ENCODE measurements at places on chromosomes 2 and 18. TPM values are rescaled to one million over a fixed set of nuclear protein-coding genes. Genes with fewer than 3 reads are reported as not detected.

DNA sequence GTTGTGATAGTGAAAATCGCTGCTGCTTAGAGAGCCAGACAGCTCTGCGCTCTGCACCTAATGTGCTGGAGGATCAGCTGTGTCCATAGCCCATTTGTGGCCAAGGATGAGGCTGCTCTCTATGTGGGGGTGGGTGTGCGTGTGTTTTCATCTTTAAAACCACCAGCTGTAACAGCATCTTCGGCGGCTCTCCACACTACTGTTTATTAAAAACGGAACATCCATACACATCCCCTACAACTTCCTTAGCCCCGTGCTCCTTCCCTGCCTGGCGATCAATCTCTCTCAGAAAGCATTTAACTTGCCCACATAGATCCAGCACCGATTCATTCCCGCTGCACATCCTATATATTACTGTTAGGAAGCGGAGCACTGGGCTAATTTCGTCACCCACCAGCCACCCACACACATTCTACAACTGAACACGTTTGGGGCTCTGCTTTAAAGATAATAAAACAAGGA lies 1.6 kb downstream of the CELF4 start:
- no peak overlapping the region for H3K4me3 ChIP-seq
- DNase-seq = no peak
- peaks cover 60% of the 10 kb centered on the region for H3K27me3 ChIP-seq
- H3K27ac ChIP-seq = no peak overlapping the region
- H3K36me3 ChIP-seq = no peaks in the 10 kb centered on the region

DNA sequence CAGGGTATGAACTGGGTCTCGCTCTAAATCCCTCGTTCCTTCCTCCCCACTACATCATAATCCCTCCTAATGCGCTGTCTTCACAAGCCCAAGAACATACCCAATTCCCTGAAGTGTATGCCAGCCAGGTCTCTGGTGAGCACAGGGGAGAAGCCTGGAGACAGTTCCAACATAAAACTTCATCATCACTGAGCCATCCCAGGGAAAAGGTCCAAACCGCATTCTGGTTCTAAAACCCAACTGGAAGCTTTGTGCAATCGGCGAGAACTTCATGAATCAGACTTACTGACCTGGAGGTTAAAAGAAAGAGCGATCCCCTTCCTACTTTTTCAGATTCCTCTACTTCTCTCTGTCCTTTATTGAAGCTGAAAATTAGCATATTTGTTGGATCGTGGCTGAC lies 132.7 kb downstream of the ALPK2 start:
- H3K27me3 ChIP-seq = no peaks in the 10 kb centered on the region
- peak; percentile 1 for DNase-seq
- H3K27ac ChIP-seq = no peak overlapping the region

GRCh38 chr18:5582849-5583681 lies 39.3 kb upstream of the EPB41L3 start:
- peak overlapping the region; percentile 20 for H3K27ac ChIP-seq
- H3K27me3 ChIP-seq = no peaks in the 10 kb centered on the region
- H3K36me3 ChIP-seq = no peaks in the 10 kb centered on the region
- H3K4me1 ChIP-seq = peaks cover 9% of the 10 kb centered on the region
- H3K4me3 ChIP-seq = no peak overlapping the region

Gene TBR1
- total RNA-seq = not detected

DNA sequence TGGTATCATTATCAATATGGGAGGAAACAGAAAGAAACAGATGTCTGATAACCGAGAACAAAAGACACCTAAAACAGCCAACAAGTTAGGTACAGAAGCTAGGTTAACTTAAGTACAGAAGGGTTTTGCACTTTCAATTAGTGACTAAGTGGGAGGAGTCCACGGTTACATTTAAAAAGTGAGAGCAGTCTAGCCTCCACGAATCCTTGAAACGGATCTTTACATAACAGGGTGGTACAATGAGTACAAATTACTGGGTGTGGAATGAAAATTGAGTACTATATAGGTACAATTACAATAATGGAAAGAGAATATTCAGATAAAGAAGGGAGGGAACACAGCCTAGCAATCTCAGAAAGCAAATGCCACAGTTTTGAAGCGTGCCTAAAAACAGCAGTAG lies 76.6 kb downstream of the TLK1 start:
- no peak overlapping the region for H3K27ac ChIP-seq
- H3K4me3 ChIP-seq = no peak overlapping the region
- no peaks in the 10 kb centered on the region for H3K36me3 ChIP-seq
- H3K4me1 ChIP-seq = peaks cover 6% of the 10 kb centered on the region

Gene MGAT4A
- total RNA-seq = 85.8 TPM

DNA sequence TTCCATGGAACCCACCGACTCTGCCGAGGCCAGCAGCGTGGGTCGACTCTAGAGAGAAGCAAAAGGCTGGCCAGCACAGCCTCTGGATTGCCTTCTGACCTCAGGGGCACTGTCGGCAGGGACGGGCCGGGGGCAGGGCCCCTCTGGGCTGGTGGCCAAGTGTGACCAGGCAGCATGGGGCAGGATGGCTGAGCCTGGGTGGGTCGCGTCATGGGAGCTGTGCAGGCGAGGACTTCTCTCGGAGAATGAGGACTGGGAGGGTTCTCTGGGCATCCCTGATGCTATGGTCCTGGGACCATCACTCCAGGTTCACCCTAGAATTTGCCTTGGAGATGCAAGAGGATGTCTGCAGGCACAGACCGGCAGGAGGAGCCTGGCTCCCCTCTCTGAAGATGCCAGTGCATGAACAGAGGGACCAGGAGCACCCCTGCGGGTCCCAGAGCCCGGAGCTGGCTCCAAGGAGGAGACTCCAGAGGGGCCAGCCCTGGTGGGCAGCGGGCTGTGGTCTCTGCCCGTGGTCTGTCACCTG lies 289.2 kb downstream of the NDUFA10 start:
- no peak for DNase-seq
- no peaks in the 10 kb centered on the region for H3K27me3 ChIP-seq
- no peak overlapping the region for H3K27ac ChIP-seq
- no peaks in the 10 kb centered on the region for H3K4me1 ChIP-seq

Gene DOCK10
- total RNA-seq = 35.8 TPM

DNA sequence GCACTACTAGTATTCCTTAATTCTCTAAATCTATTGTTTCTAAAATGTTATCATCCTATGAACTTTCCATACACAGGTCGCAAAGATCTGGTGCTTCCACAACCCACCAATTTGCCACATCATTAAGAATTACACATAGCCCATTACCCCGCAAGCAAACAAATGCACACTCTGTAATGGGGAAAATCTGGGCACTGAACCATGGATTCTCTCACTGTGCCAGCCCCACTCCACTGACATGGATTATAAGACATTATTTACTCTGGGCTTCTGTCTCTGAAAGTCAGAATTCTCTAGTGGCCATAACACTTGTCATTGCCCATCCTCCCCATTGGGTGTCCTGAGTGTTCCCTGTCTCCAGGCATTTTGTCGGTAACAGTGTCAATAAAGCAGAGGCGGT lies 537.1 kb downstream of the EPHA4 start:
- H3K27ac ChIP-seq = no peak overlapping the region
- H3K4me1 ChIP-seq = no peaks in the 10 kb centered on the region
- no peak overlapping the region for H3K4me3 ChIP-seq
- no peak for DNase-seq

DNA sequence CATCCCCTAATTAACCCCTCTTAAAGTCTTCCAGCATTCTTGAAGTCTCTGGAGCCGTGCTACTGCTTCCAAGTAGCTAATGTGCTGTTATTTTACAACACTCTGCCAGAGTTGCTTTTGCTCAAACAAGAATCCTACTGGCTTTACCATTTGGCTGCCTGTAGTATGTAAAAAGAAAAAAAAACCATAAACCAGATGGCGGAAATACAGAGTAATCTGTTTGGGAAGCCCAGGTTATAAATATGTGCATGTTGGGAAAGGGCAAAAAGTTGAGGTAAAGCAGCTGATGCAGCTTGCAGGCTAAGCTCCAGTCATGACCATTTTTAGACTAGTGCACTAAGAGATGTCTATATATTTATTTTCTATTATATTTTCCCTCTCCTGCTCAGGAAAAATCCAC lies 313.2 kb upstream of the ETAA1 start:
- DNase-seq = no peak
- no peak overlapping the region for H3K4me3 ChIP-seq
- no peaks in the 10 kb centered on the region for H3K27me3 ChIP-seq
- H3K36me3 ChIP-seq = no peaks in the 10 kb centered on the region

Gene IL1F10
- not detected for total RNA-seq

DNA sequence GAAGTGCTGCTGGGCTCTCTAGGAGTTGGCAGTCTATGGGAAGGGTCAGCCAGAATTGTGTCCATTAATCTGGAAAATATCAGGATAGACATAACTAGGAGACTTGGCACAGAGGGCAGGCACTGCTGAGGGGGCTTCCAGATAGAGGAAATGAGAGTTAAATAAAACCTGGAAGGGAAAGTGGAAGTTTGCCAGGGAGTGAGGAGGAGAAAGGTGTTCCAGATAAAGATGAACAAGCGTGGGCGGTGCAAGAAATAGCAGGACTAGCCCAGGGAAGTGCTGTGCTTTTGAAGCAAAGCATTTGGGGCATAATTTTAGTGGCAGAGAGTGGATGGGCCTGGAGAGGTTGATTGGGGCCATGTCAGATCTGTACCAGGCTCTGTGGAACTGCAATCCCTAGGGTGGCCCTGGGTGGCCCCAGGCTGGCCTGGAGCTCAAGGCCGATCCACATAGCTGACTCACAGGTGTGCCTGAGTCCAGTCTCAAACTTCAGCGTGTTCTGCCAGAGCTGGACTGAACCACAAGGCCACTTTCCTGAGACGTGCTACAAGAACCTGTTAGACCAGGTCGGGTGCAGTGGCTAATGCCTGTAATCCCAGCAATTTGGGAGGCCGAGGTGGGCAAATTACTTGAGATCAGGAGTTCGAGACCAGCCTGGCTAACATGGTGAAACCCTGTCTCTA lies 26.9 kb downstream of the GALM start:
- no peaks in the 10 kb centered on the region for H3K4me1 ChIP-seq
- DNase-seq = no peak
- no peak overlapping the region for H3K27ac ChIP-seq
- H3K27me3 ChIP-seq = no peaks in the 10 kb centered on the region
- H3K36me3 ChIP-seq = peaks cover 16% of the 10 kb centered on the region

DNA sequence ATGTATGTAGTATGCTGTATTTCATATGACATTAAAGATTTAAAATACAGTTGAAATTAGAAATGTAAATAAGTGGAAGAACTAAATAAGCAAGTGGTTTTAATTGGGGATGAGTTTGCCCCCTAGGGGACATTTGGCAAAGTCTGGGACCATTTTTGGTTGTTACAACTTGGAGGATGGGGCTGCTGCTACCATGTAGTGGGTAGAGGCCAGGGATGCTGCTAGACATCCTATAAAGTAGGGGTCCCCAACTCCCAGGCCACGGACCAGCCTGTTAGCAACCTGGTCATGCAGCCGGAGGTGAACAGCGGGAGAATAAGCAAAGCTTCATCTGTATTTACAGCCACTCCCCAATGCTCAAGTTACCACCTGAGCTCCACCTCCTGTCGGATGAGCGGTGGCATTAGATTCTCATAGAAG lies 27.9 kb upstream of the ASNSD1 start:
- no peak overlapping the region for H3K27ac ChIP-seq
- H3K27me3 ChIP-seq = no peaks in the 10 kb centered on the region

DNA sequence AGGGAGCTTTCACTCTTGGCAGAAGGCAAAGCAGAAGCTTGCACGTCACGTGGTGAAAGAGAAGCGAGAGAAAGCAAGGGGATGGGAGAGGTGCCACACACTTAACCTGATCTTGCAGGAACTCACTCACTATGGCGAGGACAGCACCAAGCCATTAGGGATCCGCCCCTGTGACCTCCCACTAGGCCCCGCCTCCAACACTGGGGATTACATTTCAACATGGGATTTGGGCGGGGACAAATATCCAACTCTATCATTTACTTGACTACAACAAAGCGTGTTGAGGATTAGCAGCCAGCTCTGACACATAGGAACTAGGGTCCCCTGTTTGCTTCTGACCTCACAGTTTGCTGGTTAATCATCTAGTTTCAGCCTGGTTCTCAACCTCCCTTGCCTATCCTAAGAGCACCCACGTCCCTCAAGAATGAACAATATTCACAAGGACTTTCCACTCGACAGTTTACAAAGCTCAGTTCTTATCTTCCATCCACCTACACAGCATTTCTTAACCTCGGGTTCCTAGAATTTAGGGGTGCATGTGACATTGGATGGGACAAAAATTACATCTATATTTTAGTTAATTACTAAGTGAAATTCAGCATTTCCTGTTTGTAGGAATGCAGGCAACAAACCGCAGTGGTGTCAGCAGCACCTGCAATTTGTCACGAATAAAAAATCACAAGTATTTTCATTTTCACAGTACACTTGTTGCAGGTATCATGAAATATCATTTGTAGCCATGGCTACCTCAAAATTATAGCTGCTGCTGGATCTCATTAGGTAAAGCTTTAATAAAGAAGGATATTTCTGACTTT lies 36.0 kb downstream of the LBH start:
- H3K27me3 ChIP-seq = no peaks in the 10 kb centered on the region
- H3K4me1 ChIP-seq = peaks cover 36% of the 10 kb centered on the region
- no peak overlapping the region for H3K4me3 ChIP-seq
- no peaks in the 10 kb centered on the region for H3K36me3 ChIP-seq
- DNase-seq = no peak

Gene C2orf66
- 0.38 TPM for total RNA-seq

GRCh38 chr2:235439959-235440662 lies 53.7 kb upstream of the AGAP1 start:
- H3K36me3 ChIP-seq = no peaks in the 10 kb centered on the region
- no peak for DNase-seq
- no peak overlapping the region for H3K4me3 ChIP-seq
- H3K27me3 ChIP-seq = no peaks in the 10 kb centered on the region

GRCh38 chr18:46575851-46576250 lies 81.2 kb downstream of the LOXHD1 start:
- no peak overlapping the region for H3K27ac ChIP-seq
- no peak overlapping the region for H3K4me3 ChIP-seq
- H3K36me3 ChIP-seq = no peaks in the 10 kb centered on the region
- H3K4me1 ChIP-seq = no peaks in the 10 kb centered on the region
- no peaks in the 10 kb centered on the region for H3K27me3 ChIP-seq
- DNase-seq = no peak

All from upper lobe of right lung (tissue), 1 donor.